Putamen (tissue), 1 donor: ENCODE measurements at places on chromosomes 7 and 10.

- DNase-seq, result no peak
Observed at GRCh38 chr7:46175221-46175620, 254.1 kb upstream of the IGFBP3 start.

DNA sequence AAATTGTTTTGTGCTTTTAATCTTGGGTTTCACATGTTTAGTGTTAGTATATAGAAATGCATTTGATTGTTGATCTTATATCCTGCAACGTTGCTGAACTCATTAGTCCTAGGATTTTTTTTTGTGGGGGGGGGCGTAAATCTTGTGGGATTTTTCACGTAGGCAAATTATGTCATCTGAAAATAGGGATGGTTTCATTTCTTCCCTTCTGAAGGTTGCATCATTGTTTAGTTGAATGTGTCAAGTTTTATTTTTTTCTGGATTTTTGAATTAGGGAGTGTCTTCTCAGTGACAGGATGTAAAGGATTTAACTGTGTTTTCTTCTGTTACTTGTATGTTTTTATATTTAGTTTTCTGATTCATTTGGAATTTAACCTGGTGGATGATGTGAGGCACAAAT lies 26.7 kb downstream of the MKLN1 start:
- DNase-seq, result no peak

DNA sequence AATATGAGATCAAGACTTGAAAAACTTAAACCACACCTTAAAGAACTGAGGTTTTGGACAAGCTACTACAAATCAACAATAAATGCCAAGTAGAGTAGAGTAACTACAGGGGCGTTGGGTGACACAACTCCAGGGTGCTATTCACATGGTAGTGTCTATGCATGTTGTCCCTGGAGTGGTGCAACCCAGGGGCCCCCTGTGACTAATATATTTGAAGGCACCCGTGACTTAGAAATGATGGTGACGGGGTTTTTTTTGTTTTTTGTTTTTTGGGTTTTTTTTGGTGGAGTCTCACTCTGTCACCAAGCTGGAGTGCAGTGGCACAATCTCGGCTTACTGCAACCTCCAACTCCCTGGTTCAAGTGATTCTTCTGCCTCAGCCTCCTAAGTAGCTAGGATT lies 106.9 kb downstream of the FAM107B start:
- no peak for DNase-seq

DNA sequence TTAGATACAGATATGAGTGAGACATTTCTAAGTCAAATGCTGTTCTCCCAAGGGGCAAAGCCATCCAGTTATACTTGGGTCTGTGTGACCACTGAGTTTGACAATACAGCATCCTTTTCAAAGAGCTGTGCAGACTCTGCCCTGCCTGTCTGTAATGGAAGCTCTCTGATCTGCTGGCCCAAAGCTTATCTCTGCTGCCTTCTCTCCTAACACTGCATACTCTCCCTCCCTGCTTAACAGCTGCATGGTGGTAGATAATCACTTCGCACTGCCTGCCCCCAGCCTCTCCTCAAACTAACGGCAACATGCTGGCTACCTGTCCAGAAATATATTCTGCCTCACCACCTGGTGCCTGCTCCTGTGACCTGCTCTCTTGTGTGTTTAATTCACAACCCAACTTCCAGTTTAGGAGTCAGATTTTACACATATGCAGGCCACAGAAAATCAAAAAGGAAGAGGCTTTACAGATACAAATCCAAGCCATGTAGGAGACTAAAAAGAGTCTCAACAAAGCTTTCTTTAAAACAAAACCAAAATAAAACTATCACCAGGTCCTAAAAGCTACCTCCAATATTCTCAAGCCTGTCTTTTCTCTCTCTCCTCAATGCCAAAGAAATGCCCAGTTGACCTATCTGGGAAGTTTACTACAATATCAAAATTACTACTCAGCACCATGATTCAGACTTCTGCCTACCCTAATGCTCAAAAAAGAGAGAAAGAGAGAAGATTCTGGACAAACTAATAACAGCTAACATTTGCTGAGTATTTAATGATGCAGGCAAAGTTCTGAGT lies 145.6 kb downstream of the RELN start:
- DNase-seq, result no peak
